CD8-positive, alpha-beta T cell (primary cell): ENCODE measurements at places on chromosomes 2 and 18.

DNA sequence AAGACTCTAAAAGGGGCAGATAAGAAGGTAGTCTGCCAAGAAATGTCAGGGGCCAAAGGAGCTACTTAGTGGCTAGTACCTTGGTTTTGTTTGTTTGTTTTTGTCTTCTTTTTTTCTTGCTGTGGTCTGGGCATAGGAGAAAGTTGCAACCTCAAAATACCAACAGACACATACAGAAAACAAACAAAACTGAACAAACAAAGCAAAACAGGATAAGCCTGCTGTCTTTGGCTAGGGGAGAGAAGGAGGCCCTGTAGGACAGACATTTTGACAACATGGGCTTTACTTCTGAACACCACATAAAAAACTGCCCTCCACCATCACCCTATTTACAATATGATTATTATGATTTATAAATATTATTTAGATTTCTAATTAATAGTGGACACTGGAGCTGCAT, 460.8 kb downstream of the PTH2R start:
- no peak for DNase-seq

GRCh38 chr2:26671691-26672090, 20.8 kb upstream of the KCNK3 start:
- no peak for DNase-seq

- no peak for DNase-seq
These were observed 28.5 kb downstream of the PSME4 start for GRCh38 chr2:53942280-53942679.

- no peak for DNase-seq
These were observed 138.8 kb downstream of the MYT1L start for GRCh38 chr2:2192091-2192955.

GRCh38 chr2:241519669-241520068, 11.3 kb upstream of the STK25 start:
- no peak for DNase-seq

DNA sequence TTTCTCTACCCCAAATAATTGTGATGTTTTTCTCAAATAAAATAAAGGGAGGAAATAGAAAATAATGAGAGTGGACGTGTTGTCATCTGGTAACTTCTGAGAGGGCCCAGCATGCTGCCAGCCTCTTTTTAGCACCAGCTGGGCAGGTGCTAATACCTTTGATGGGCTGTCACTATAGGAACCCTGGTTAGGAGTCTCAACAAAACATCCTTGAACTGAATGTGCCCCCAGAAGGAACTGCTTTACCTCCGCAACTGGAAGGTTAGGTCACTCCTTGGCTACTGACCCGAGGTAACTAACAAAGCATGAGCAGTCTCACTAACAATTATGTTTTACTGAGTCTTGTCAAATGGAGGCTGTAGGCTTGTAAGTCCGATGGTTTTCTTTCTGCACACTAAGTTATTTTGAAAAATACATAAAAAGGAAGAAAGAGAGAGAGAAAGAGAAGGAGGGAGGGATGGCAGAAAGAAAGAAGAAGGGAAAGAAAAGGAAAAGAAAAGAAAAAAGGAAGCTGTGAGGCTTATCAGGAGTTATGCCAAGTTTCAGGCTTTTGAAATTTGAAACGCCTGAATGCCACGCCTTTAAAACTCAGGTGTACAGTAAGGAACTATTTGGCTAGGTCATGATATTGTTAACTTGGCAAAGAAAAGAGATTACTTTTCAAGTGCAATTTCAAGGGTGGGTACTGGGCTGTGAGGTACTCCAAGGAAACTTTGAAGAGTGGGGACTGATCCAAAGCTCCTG, 91.0 kb downstream of the TGIF1 start:
- no peak for DNase-seq

GRCh38 chr2:18912225-18912888, 323.0 kb upstream of the NT5C1B start:
- no peak for DNase-seq

- DNase-seq = no peak
These were observed 40.6 kb upstream of the RIOK3 start for GRCh38 chr18:23412351-23412964.

GRCh38 chr2:60822987-60823386, 58.4 kb upstream of the REL start:
- DNase-seq = no peak

DNA sequence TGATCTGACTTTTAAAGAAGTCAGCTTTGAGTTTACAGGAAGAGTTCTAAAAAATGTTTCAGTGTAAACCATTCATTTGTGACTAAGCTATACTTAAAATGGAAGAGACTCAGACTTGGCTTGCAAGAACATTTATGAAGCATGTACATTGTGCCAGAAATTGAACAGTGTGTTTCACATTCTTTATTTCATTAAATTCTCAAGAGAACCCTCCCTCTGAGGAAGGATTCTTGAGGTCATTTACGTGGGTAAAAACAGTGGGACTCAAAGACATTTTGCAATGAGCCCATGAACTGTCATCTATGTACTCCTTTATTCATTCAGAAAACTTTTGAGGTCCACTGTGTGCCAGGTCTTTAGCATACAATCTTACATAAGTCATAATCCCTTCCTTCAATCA, 143.6 kb upstream of the ZNF521 start:
- DNase-seq = no peak

- DNase-seq = no peak
These were observed 158.5 kb downstream of the FTCDNL1 start for GRCh38 chr2:199692489-199692888.

DNA sequence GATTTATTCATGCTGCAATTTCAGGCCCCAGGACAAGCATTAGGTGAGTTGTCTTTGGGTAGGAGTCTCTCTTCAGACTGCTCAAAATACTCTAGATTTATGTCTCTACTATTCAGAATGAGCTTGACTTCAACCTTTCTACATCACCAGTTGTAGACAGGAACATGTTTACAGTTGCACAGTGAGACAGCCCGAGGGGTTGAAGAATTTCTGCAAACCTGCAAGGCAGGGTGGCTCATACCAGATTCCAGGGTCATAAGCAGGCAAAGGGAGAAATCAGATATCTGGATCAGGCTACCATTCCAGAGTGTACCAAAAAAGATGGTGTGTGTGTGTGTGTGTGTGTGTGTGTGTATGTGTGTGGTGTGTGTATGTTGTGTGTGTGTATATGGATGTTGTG, 112.4 kb downstream of the SPP2 start:
- DNase-seq = no peak

- DNase-seq = no peak
These were observed 80.9 kb downstream of the SP100 start for GRCh38 chr2:230496891-230497290.

DNA sequence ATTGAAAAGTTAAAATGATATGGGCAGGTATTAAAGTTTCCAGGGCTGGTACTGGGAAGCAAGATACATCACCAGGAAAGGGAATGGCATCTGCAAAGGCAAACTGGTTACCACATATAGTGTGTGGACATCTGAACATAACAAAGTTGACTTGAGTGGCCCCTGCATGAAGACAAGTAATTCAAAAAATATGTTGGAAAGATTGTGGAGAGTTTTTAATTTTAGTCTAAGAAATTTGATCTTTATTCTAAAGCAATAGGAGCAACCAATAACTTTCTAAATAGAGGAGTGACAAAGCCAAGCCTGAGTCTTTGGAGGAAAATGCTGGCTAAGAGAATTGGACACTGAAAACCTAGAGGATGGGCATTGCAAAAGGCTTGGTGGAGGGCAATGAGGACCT, 278.2 kb downstream of the ALK start:
- no peak for DNase-seq

DNA sequence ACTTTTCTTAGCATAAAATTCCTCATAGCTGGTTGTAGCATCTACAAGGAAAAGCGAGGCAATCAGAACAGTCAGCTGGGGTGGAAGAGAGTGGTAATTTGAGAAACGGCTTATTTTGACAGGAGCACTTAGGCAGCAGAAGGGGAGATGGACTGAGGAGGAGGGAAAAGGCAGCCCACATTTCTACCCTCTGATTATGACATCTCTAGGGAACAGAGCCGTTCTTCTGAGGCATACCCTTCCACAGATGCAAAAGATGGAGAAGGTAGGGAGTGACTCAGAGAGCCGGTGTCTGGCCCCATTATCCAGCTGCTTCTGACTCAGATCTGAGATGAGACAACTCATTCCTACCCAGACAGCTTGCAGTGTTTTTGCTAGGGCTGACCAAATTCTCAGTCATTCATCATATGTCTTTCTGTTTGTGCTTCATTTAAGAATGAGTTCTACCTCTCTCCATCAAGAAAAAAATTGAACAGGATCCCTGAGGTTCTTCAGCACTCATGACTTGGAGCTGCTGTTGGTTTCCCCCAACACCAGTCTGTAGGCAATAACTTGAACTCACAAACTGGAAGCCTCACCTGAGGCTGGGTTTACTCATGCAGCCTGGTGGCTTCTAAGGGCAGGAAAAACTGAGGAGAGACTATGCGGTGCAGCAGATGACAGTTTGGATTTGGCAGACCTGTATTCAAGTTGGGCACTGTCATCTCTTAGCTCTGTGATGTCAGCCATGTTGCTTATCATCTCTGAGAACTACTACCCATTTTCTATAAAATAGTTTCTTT, 15.9 kb upstream of the SEC11C start:
- DNase-seq = no peak

DNA sequence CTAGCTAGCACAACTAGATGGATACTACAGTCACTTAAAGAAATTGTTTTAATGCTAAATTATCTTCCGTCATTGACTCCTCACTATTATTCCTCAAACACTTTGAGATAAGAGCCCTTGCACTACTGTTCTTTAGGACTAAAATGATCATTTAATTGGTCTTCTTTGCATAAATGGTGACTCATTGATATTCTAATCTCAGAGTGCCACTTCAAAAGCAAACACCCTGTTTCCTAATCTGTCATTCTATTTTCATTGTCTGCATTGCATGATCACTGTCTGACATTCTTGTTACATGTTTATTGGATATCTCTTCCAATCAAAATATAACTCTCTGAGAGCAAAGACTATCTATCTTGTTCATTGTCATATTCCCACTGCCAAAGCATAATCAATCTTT, 313.9 kb downstream of the EXOC6B start:
- no peak for DNase-seq

GRCh38 chr18:73235491-73235890, 367.7 kb upstream of the NETO1 start:
- no peak for DNase-seq

- DNase-seq = no peak
These were observed 139.3 kb downstream of the PLCL1 start for GRCh38 chr2:197943731-197944130.

DNA sequence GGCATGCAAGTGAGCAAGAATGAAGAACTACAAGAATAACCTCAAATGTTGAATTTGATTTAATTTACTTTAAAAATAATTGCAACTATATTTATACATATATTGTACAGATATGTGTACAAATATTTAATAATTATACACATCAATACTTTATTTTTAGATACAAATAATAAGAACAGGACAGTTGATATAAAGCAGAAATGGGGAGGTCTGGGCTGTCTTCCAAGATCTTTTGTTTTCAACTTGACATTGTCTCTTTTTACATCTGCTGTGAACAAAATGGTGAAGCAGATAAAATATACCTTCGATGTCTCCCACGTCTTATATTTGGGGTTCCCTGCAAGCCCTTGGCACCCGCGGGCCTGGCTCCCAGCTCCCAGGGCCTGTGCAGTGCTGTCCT, 231.3 kb upstream of the RBBP8 start:
- no peak for DNase-seq

- DNase-seq = no peak
These were observed 99.5 kb upstream of the CCDC85A start for GRCh38 chr2:56084111-56084901.

- DNase-seq = no peak
These were observed 310.1 kb upstream of the HNRNPA3 start for GRCh38 chr2:176902454-176902853.

GRCh38 chr2:229511524-229511923, 202.8 kb downstream of the DNER start:
- no peak for DNase-seq

- DNase-seq = no peak
These were observed 17.1 kb downstream of the KRCC1 start for GRCh38 chr2:88038263-88039105.

GRCh38 chr18:61892683-61893308, at the start of gene RNF152:
RNF152 (minus strand) TSS chr18:61893007; CDS start chr18:61816463, 76,544 bp downstream.
- peak; percentile 36 for DNase-seq

DNA sequence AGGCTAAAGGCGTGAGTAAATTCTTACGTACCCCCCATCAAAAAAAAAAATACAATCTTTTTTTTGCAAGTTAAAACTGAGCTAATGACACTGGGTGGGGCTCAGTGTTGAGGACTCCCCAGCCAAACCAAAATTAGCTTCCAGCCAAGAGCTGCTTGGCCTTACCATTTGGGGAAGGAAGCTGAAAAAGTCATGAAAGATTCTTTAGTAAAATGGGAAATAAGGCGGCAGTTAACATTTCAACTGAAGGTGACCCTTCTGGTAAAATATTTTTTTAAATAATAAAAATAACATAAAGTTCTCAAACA, 16.4 kb downstream of the SMAD7 start:
- DNase-seq = no peak

DNA sequence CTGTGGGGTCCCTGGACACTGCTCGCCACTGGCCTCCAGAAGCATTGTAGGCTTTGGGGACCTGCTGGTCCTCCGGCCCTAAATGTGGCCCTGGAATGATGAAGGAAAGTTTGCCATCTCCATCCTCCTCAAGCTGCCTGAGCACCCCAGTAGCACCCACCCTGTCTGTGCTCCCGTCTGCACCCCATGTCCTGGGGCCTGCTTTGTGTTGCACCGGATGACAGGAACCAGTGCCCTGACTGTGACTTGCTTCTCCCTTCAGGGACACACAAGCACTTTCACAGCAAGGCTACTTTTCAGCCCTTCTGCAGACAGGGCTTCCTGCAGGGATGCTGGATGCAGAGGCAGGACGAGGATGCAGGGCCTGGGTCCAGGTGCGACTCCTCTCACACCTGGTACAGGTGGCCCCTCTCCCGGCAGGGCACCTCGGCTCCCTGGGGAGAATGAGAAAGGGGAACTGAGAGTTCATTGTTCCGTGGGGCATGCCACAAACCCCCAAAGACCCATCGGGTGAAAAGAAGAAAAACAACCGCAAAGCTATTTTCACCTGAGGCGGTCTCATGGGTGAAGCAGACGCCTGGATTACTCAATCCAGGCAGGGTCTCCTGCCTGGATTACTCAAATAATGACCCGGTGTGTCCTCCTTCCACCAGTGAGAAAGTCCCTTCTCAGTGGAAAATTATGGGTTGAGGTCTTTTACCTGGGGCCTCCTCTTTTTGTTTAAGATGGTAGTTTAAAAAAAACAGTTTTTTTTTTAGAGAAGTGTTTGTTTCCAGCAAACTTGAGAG, 74.9 kb downstream of the LONRF2 start:
- DNase-seq = no peak

- DNase-seq = no peak
These were observed 21.9 kb upstream of the ICOS start for GRCh38 chr2:203914546-203915182.
